ENCODE measurements at places on chromosomes 1 and 21.

DNA sequence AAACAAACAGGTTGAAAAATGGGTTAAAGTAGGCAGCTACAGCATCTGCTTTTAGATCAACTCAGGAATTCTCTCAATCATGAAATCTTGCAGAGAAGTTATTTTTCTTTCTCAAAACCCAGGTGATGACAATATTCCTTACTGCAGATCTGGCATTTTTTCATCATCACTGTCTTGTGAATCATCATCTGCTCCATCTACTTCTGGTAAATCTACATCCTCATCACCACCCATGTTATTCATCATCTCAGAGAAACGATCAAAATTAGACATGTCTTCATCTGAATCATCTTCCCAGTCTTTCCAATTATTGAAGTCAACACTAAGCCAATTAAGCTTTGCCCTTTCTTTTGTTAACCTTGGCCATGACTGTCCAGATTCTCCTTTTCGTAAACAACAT is 21.8 kb downstream of the GBP2 start:
- no peak for DNase-seq

GRCh38 chr1:19894218-19894617 is 12.0 kb downstream of the OTUD3 start:
- DNase-seq = no peak

DNA sequence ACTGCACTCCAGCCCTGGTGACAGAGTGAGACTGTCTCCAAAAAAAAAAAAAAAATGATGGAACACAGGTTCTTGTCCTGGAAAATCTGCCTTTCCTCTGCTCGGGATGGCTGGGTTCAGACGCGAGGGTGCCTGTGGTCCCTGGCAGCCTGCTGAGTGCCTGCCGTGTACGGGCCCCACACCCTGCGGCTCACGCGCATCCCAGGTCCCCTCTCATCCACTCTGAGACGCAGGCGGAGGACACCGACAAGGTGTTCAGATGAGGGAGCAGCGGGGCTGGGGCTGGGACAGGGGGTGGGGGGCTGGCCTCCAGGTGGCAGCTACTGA is 4.3 kb upstream of the ANKRD65 start:
- DNase-seq = no peak

GRCh38 chr1:100229681-100230443 is 19.8 kb downstream of the DBT start:
- no peak for DNase-seq

DNA sequence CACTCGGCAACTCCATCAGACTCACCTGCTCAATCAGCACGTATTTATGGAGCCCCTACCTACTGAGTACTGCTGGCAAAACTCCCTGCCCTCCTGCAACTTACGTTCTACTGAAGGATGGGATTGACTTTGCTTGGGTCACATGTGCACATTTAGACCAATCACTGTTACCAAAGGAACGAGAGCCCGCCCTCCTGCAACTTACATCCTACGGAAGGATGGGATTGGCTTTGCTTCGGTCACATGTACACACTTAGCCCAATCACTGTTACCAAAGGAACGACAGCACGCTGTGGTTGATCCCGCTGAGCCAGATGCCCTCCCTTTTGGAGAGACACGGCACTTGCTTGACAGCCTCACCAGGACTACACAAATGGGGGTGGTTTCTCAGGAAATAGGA is 46.0 kb downstream of the UBIAD1 start:
- DNase-seq = no peak
